ENCODE measurements at places on chromosomes 3 and 15.

DNA sequence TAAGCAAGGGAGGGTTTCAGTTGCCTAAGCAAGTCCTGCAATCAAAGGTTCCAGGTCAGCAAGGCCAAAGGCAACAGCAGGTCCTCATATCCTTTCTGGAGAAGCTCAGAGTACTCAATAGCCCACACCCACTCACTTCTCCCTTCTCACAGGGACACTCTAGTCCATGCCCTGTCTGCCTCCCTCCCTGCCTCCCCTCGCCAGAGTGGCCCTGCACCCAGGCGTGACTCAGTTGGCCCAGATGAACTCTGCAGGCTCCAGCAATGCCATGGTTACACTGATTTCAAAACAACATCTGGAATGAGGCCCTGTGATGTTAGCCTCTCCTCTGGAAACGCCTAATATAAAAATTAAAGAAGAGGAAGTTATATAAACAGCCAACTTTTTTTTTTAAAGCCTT is 32.9 kb downstream of the IL16 start:
- no peak for DNase-seq

- DNase-seq = no peak
Measured at GRCh38 chr15:44654858-44655257, 8.6 kb downstream of the SPG11 start.

DNA sequence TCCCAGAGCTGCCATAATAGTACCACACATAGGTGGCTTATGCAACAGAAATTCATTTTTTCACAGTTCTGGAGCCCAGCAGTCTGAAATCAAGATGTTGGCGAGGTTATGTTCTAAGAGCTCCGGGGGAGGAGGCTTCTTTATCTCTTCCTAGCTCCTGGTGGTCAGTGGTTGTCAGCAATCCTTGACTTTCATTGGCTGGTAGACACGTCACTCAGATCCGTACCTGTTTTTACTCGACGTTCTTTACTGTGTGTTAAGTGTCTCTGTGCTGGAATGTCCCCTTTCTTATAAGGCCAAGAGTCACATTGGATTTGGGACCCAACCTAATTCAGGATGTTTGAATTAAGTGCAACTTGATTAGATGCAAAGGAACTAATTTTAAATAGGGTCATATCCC is 218.5 kb upstream of the CNTN3 start:
- no peak for DNase-seq

- no peak for DNase-seq
Measured at GRCh38 chr3:46707601-46708011, 6.4 kb downstream of the TMIE start.

DNA sequence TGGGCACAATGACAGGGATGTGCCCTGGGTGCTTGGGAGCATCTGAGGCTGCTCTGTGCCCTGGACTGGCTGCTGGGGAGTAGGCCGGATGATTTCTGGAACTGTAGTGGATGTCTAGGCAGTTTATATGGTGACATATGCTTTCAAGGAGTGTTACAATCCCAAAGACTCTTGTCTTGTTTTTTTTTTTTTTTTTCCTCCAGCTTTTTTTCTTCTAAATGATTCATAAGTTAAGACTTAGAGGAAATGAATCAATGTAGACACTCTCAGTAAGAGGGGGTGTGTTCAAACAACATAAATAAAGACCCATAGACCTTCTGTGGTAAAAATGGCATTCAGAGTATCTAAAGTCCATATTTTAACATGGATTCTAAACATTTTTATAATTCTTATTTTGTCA is 706.1 kb upstream of the GOLIM4 start:
- DNase-seq = no peak

GRCh38 chr3:37173806-37174205 is 576 bp downstream of the LRRFIP2 start:
- no peak for DNase-seq

DNA sequence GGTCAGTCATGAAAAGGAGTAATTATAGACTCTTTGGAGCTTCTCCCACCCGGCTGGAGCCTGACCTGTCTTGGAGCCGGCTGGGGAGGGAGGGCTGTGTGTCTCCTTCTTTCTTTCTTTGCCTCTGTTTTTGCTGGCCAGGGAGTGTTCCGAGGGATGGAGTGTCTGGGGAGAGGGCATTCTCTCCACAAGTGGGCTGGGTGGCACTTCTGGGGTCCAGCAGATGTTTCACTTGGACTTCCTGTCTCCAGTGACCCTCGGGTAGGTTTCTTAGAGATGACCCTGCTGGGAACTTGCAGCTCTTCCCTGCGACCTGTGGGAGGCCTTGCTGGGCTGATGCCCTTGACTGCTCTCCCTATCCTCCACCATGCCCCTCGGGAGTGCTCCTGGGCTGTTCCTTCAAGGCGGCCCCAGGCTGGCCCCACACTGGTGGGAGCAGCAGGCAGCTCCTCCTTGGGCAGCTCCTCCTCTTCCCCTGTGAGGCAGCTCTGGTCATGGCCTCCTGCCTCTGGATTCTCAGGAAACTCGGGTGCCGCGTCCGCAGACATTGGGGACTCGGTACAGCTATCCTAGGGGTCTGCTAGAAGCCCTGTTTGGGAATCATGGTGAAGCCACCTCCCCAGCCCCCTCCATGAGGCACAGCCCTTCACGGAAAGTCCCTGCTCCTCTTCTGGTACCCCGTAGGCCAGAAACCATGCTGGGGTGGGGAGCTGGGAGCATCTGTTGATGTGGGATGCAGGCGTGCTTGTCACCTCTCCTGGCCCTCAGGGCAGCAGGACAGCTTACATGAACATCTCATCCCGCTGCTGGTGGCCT is 44.9 kb downstream of the APBA2 start:
- no peak for DNase-seq

- DNase-seq = no peak
Measured at GRCh38 chr15:72368899-72369298, 6.9 kb downstream of the HEXA start.

DNA sequence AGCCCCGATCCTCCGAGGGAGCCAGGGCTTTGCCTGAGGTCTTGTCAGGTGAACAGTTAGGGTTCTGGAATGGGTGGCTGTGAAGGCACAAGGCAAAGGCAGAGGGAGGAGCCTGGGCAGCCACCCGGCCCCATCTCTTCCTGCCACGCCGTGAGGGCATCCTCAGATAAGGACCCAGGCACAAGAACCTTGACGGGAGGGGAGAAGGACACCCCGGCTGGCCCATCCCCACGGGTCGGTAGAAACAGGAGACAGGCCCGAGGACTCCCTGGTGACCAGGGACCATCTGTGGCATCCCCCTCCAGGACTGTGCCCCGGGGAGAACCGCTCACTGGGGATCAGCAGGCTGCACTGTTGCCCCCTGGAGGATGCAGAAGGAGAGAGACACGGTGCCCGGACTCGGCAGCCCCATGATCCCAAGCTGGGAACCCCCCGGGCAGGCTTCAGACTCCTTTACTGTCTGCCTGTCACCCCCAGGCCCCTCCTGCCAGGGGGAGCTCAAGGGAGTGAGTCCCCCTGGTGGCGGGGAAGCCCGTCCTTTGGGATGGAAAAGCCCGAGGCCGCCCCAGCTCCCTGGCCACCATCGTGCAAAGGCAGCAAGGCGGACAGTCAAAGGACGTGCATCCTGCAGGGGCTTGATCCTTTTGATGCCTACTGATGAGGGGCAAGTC is 12.3 kb upstream of the PCSK6 start:
- no peak for DNase-seq

DNA sequence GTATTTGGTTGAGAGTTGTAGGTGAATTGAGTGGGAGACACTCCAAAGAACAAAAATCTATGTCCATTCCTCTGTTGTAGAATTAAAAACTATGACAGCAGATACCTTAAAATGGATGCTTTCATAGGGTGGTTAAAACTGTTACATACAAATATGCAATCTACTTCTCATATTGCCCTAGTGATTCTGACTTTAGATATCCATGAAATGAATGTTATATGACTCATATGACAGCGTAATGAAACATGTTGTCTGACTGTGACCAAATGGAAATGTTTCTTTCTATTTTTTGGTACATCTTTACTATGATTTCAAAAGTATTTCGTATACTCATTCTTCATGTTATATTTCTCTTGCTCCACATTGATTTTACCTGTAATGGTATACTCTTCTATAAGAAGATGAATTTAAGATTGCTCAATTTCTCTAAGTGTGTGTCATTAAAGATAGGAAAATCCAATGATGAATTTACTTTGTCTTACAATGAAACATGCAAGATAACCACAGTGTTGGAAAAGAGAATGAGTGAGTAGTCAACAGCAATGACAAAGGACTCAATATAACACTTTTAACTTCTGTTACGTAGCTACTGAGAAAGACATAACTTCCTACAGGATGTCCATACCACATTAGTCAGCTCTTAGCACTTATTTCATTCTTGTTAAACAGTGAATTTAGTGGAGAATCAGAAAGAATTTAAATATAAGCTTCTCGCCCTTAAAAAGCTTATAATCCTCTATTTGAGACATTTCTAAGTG is 79.3 kb upstream of the LSAMP start:
- DNase-seq = no peak

DNA sequence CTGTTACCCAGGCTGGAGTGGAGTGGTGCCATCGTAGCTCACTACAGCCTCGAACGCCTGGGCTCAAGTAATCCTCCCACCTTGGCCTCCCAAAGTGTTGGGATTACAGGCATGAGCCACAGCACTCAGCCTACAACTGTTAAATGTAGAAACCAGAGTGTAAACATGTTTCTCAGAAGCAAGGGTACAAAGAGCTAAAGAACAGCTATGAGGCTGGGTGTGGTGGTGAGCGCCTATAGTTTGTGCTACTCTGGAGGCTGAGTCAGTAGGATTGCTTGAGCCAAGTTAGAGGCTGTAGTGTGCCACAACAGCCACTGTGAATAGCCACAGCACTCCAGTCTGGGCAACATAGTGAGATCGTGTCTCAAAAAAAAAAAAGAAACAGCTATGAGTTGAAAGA is 4.8 kb upstream of the MINDY2 start:
- no peak for DNase-seq

- no peak for DNase-seq
Measured at GRCh38 chr3:125108833-125109535, 53.2 kb upstream of the HEG1 start.
